ENCODE measurements at places on chromosomes 5 and 9. TPM values are rescaled to one million over a fixed set of nuclear protein-coding genes. Genes with fewer than 3 reads are reported as not detected.
A peak's percentile ranks its signal among the peaks of the same experiment; 100 is the strongest.

GRCh38 chr5:4005335-4005734, 409.7 kb downstream of the IRX1 start:
- DNase-seq, result no peak
- H3K27ac ChIP-seq, result no peak overlapping the region
- no peaks in the 10 kb centered on the region for H3K4me1 ChIP-seq
- H3K27me3 ChIP-seq, result no peaks in the 10 kb centered on the region
- no peaks in the 10 kb centered on the region for H3K36me3 ChIP-seq
- no peak overlapping the region for H3K4me3 ChIP-seq

- peaks cover 2% of the 10 kb centered on the region for H3K36me3 ChIP-seq
- no peaks in the 10 kb centered on the region for H3K4me1 ChIP-seq
- no peaks in the 10 kb centered on the region for H3K27me3 ChIP-seq
- no peak for DNase-seq
- no peak overlapping the region for H3K27ac ChIP-seq
- H3K4me3 ChIP-seq, result no peak overlapping the region
Measured at GRCh38 chr9:114038724-114039313, 39.3 kb downstream of the AMBP start.

Gene RFESD
- total RNA-seq, result 1.2 TPM

GRCh38 chr9:130780865-130781504, 54.1 kb upstream of the ABL1 start:
- H3K36me3 ChIP-seq, result no peaks in the 10 kb centered on the region
- H3K4me3 ChIP-seq, result peak overlapping the region; percentile 75
- H3K27me3 ChIP-seq, result no peaks in the 10 kb centered on the region
- H3K27ac ChIP-seq, result peak overlapping the region; percentile 99

Gene EIF4EBP3
- total RNA-seq, result 0.54 TPM

DNA sequence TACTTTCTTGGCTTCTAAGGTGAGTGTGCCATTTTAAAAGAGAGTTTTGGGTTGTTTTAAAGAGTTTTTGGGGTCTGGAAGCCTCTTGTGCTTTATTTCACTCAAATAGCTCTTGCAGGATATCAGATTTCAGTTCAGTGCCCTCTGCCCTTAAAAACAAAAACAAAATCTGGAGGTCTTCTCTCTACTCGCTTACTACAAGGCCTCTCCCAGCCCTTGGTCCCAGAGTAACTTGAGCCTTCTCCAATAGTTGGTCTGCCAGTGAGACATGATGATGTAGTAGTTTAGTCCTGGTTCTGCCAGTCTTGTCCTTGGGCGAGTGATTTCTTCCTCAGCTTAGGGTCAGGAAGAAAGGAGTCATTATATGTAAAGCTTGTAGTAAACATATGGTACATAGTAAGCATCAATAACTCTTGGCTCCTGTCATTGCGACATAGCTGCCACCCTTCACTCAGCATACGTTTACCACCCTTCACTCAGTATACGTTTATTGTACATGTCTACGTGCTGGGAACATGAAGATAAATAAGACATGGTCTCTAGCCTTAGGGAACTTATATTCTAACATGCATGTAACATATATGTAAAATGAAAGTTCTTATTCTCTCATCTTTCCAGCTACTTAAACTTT, 147.6 kb downstream of the MAN2A1 start:
- no peak overlapping the region for H3K4me3 ChIP-seq
- H3K4me1 ChIP-seq, result no peaks in the 10 kb centered on the region
- H3K36me3 ChIP-seq, result 0 out of 2 replicates have a peak, but pooled peaks cover 6% of the 10 kb centered on the region
- H3K27ac ChIP-seq, result no peak overlapping the region
- DNase-seq, result no peak

DNA sequence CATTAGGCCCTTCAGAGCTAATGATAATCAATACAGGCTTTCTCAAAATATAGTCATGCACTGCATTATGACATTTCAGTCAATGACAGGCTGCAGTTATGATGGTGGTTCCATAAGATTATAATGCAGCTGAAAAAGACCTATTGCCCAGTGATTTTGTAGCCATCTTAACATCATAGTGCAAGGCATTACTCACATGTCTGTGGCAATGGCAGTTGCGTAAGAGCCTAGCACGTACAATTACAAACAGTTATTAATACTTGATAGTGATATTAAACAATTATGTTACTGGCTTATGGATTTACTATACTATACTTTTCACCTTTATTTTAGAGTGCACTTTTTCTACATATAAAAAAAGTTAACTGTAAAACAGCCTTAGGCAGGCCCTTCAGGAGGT, 214.8 kb downstream of the ISL1 start:
- no peaks in the 10 kb centered on the region for H3K36me3 ChIP-seq
- H3K4me3 ChIP-seq, result no peak overlapping the region
- no peaks in the 10 kb centered on the region for H3K4me1 ChIP-seq
- no peaks in the 10 kb centered on the region for H3K27me3 ChIP-seq
- H3K27ac ChIP-seq, result no peak overlapping the region
- DNase-seq, result no peak
